Occipital lobe (tissue), 3 donors: ENCODE measurements at places on chromosomes 13 and 19.

GRCh38 chr19:10270180-10270615 lies 722 bp upstream of the ICAM1 start:
- DNase-seq, result no peak

GRCh38 chr19:4328243-4328990 lies 10.2 kb downstream of the STAP2 start:
- peak; percentile 96 for DNase-seq

GRCh38 chr19:397941-398706 lies 10.8 kb downstream of the C2CD4C start:
- no peak for DNase-seq

DNA sequence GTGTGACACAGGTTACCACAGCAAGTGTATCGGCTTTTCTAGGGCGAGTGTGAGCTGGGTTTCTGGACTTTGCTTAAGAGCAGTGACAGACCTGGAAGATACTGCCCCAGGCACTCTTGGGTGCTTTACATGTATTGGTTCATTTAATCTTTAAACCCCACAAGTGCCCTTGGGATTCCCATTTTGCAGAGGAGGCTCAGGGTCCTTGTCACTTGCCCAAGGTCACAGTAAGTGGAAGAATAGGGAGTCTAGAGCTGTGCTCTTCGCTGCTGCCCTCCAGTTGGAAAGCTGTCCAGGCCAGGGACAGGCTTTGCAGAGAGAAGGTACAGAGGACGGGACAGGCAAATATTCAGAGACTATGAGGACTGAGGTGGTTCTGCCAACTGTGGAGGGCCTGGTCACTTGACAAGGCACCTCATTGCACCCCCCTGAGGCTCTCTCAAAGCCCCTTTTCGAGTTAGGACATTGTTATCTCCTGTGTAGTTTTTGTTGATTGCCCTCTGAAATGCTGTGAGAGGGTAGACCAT lies 42.4 kb downstream of the BBC3 start:
- no peak for DNase-seq

DNA sequence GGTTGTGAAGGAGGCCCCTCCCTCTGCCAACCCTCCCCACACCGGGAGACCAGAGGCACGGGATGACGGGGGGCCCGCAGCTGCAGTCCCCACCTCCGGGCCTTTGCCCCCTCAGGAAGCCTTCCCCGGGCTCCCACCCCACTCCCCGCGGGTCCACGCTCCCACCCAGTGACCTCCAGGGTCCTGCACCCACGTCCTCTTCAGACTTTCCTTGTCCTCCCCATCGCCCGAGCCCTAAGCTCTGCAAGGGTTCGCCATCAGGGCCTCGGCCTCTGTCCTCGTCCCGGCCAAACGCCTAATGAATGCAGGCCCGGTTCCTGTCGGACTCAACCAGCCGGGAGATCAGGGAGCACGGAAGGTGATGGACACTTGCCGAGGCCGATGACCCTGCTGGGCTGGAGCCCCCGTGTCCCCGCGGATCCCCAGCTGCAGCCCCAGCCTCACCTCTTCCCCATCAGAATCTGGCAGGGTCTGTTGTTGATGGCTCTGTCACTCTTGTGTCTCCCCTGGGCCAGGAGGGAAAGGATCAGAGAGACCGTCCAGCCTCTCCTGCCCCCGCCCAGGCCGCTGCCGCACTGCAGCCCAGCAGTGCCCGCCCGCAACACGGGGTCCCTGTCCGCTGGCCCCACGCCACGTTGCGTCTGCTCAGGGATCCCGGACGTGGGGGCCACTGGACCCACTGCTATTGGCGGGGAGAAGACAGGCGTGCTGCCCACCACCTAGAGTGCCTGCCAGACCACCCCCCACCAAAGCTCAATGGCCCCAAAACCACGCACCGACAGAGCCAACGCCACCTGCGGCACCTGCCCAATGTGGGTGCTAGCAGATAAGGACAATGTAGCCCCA lies 5.7 kb downstream of the ATP8B3 start:
- no peak for DNase-seq

- no peak for DNase-seq
These were observed 2.7 kb downstream of the DACH1 start for GRCh38 chr13:71864094-71864985.

GRCh38 chr13:39401756-39402155 lies 201.2 kb downstream of the LHFPL6 start:
- DNase-seq, result no peak

- DNase-seq, result no peak
These were observed 1.2 kb downstream of the RCBTB2 start for GRCh38 chr13:48531416-48532255.

- no peak for DNase-seq
These were observed 342.6 kb downstream of the ITGBL1 start for GRCh38 chr13:101795025-101795424.

DNA sequence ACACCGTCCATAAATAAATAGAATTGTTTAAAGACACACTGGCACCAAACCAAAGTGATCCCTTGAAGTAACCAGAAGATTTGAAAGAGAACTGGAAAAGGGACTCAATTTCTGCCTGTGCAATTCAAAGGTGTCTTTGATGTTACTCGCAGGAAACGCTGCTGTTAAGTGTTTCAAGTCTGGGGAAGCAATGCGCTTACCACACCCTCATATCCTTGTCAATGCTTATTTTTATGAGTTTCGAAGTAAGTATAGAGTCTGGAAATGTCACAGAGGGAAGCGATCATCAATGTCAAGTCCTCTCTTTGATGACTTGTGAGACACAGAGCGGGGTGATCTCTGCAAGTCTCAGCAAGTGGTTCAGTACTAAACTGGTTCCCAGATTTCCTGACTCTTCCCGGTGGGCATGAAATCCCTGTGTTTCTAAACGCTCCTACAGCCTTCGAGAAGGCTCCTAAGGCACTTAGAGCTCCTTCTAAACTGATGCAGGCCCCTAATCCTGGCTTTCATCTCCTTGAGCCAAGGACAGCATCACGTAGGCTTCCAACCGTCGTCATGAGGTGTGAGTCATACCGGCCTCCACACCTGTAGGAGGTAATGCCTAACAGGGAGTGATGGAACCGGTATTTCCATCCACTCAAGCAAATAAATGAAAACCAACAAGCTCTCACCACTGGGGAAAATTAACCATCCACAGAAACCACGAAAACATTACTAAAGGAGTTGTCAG lies 22.8 kb downstream of the SYDE1 start:
- no peak for DNase-seq

- DNase-seq, result no peak
These were observed 183.1 kb downstream of the LHFPL6 start for GRCh38 chr13:39419876-39420275.

DNA sequence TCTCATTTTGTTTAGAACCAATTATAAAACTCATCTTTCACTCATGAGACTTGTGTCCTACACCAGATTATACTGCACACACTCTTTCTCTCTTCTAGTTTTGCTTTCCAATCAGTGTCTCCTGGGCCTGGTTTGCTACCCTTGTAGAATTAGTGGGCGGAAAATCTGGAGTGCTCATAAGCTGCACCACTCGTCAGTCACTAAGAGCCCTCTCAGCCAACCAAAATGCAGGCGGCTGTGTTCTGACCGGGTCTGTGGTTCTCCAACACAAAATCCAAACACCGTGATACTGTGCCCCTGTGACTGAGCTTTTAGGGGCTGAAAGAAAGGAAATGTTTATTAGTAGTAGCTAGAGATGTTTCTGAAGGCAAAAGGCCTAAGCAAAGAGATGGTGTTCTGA lies 83.7 kb upstream of the OBI1 start:
- no peak for DNase-seq

DNA sequence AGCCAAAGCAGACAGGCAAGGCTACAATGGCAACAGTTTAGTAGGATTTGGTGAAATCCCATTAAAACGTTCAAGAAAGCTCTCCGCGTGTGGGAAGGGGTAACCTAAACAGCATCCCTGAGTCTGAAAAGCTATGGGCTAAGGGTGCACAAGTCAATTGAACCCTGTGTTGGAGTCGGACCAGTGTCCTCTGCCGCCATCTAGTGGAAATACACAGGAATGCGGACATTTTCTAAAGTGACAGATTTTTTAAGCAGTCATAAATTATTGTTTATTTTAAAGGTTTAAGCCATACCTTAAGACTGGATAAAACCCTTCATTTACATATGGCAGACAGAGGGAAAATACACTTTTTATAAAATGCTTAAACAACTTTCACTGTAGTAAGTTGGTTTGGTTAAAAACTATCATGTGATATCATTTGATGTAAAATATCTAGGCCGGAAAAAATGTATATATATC lies 26.5 kb upstream of the LSM14A start:
- DNase-seq, result peak; percentile 1

- no peak for DNase-seq
These were observed 4.8 kb downstream of the ATP4A start for GRCh38 chr19:35558400-35559280.

DNA sequence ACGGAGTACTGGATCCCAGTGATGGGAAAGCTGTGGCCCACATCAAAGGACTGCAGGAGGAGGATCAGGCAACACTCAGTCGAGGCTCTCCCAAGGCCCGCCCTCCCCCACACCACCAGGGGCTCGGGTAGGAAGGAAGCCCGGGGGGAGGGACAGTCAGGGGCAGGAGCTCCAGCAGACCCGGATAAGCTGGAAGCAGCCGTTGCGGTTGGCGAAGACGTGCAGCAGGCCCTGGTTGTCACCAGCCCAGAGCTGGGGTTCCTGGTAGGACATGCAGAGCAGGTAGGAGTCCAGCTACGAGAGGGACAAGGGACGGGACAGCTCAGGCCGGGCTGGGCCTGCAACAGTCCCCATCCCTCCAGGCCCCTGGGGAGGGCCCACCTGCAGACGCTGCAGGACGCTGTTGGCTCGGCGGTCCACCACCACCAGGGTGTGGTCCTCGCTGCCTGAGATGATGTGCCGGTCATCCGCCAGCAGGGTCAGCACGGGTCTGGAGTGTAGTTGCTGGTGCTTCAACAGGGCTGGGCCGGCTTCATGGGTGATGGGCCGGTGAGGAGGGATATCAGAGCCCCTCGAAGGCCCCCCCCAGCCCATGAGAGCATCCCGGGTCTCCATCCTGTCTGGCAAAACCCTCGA lies 1.9 kb downstream of the GNG14 start:
- DNase-seq, result no peak

- no peak for DNase-seq
These were observed 145.1 kb downstream of the PCCA start for GRCh38 chr13:100234006-100234405.

DNA sequence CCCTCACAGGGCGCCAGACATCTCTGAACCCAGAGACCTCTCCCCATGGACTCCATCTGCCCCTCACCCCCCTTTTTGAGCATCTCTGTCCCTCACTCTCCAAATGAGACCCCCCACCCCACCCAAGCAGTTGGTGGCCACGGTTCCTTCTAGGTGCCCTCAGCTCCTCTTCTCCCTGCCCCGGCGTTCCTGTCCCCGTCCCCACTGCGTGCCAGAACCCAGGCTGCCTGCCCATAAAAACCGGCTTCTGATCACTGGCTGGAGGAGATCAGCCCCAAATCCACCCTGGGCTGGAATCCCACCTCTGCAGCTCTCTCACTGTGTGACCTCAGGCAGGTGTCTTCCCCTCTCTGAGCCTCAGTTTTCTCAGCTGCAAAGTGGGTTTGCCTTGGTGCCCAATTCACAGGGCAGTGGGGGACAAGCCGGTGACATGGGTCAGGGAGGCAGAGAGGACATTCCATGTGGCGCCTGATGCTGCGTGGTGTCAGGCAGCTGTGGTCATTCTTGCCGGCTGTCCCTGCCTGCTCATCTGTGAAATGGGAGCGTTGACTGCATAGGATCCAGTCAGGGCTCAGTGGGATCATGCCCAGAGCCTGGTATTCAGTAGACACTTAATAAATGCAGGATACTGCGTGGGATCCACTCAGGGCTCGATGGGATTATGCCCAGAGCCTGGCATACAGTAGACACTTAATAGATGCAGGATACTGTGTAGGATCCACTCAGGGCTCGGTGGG lies 25.5 kb downstream of the SMIM24 start:
- DNase-seq, result no peak

DNA sequence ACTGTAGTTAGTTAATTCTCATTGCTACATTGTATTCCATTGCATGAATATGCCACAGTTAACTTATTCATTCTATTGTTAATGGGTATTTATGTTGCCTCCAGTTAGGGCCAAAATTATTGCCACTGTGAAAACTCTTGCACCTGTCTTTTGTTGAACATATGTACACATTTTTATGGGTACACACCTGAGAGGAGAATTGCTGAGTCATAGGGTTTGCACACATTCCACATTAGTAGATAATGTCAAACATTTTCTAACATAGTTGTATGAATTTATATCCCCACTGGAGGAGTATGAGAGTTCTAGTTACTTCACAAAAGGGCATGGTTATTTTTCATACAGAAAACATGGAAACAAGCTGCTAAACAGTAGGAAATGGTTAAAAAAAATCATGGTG lies 338.4 kb downstream of the FOXO1 start:
- no peak for DNase-seq

GRCh38 chr13:28651810-28652401 lies 7.0 kb upstream of the POMP start:
- DNase-seq, result no peak

DNA sequence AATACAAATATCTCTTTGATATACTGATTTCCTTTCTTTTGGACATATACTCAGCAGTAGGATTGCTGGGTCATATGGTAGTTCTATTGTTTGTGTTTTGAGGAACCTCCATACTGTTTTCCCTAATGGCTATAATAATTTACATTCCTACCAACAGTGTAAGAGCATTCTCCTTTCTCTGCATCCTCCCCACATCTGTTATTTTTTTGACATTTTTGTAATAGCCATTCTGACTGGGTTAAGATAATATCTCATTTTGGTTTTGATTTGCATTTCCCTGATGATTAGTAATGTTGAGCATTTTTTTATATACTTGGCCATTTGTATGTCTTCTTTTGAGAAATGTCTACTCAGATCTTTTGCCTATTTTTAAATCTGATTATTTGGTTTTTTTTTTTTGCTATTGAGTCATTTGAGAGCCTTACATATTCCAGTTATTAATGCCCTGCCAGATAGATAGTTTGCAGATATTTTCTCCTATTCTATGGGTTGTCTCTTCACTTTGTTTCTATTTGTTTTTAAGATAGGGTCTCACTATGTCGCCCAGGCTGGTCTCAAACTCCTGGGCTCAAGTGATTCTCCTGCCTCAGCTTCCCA lies 95.7 kb downstream of the FNDC3A start:
- no peak for DNase-seq

DNA sequence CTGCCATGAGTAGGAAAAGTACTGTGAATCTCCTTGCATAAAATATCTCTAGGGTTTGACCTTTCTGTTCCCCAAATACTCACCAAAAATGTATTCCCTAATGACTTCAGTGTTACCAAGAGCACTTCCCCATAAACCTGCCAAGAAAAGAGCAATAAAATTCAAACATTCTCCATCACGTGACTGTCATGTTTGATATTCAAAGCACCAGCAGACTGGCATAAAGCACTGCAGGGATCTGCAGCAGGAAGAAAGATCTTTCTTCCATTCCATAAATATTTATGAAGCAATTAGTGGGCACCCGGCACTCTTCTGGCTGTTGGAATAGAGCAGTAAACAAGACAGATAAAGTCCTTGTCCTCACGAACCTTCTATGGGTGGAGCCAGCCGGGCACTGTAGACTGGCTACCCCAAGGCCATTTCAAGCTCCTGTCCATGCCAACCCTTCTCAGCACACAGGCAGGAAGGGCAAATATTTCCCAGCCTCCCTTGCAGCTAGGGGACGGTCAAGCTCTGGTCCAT lies 20.3 kb downstream of the PLA2G4C start:
- no peak for DNase-seq

GRCh38 chr19:869245-870177 lies 10.0 kb downstream of the CFD start:
- DNase-seq, result no peak

GRCh38 chr13:109200556-109200955 lies 571.1 kb downstream of the MYO16 start:
- DNase-seq, result no peak
